ENCODE measurements at places on chromosomes 2 and 18.
A peak's percentile ranks its signal among the peaks of the same experiment; 100 is the strongest.

GRCh38 chr2:107785756-107786155, 40.9 kb upstream of the RGPD4 start:
- no peak for DNase-seq

GRCh38 chr2:100887713-100888495, 68.0 kb downstream of the NPAS2 start:
- DNase-seq: no peak

DNA sequence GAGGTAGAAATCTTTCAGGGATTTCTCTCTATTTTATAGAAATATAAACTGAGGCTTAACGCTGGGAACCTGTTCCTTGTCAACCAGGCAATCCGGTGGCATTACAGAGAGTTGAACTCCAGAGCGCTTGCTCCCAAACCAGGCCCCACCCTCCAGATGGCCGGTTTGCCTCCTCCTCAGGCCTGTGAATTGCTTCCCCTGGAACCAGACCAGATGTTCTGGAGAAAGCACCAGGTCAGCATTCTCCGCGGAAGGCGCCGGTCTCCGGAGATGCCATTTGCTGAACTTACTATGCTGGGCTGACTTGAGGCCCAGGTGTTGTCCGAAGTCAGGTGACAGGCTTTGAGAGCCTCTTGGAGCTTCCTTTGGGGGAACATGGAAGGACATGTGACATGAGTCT, 17.2 kb downstream of the TNP1 start:
- DNase-seq: no peak

- DNase-seq: no peak
Observed at GRCh38 chr18:36195427-36196122, 8.3 kb downstream of the MOCOS start.

DNA sequence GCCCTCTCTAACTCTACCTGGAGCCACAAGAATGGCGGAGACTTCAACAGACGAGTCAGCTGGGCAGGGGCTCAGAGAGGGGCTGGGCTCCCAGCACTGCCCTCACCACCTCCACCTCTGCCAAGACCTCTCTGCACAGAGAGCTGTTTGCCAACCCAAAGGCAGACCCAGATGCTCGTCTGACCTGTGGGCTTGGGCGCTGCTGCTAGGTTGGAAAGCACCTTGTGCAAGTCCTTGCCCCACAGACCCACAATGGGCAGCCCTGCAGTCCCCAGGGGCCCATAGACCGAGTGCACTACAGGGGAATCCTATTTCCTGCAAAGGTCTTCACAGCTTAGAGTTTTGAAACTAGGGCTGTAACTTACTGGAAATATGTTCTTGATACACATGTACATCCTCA, 13.3 kb downstream of the ACKR3 start:
- DNase-seq: no peak

DNA sequence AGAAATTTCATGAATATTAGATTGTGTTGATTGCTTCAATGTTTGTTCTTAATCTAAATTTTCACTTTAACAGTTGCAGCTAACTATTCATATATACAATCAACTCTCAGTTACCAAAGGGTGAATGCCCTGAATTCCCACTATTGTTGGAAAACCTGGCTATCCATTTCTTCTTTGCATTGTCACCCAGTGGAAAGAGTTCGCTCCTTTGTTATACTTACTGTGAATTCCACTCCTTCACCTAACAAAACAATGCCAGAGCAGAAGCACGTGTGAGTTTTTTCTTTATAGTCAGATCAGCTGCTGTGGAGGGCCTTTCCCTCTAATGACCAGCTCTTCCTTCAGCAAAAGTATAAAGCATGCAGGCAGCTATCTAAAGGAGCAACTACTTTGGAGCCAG, 409.2 kb upstream of the NRP2 start:
- no peak for DNase-seq

- no peak for DNase-seq
Observed at GRCh38 chr2:57876313-57876712, 170.3 kb upstream of the VRK2 start.

- DNase-seq: peak; percentile 9
Observed at GRCh38 chr18:26089293-26090129, 902 bp downstream of the SS18 start.

GRCh38 chr2:191656792-191657191, 21.1 kb upstream of the NABP1 start:
- DNase-seq: no peak

DNA sequence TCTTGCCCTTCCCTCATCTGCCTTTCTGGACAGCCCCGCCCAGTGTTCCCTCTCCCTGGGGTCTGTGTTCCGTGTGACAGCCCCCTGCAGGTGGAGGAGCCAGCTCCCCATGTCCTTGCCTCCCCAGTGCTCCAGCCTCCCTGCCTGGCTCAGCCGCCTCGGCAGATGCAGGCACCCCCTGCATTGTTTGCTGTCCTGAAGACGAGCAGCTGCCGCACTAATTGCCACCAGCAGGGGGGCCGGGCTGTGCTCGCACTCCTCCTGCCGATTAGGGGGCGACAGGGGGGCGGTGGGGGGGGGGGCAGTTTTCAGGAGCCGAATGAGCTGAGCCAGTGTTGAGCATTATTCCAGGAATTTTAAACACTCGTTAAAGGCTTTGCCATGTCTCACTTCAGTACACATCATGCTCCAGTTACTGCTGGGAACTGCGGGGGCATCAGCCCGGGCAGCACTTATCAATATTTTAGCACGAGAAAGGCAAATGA, 23.3 kb downstream of the SIX3 start:
- no peak for DNase-seq

DNA sequence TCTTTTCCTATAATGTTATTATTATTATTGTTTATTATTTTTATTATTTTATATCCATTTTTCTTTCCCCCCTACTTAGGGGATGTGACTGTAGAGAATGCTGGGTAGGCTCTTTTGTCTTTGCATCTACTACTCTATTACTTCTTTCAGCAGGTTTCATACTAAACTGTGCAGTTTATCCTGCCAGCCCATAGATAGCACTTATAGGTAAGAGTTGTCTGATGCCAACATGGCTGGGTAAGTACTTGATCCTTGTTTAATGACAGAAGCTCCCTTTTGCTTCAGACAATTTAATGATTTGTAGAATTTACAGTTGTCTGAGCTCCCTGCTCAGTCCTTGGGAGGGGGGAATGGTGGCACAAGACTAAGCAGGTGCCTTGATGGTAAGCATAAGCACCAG, 262.9 kb upstream of the CDH2 start:
- DNase-seq: no peak

GRCh38 chr2:85222792-85223191, 89.6 kb downstream of the TCF7L1 start:
- DNase-seq: no peak

DNA sequence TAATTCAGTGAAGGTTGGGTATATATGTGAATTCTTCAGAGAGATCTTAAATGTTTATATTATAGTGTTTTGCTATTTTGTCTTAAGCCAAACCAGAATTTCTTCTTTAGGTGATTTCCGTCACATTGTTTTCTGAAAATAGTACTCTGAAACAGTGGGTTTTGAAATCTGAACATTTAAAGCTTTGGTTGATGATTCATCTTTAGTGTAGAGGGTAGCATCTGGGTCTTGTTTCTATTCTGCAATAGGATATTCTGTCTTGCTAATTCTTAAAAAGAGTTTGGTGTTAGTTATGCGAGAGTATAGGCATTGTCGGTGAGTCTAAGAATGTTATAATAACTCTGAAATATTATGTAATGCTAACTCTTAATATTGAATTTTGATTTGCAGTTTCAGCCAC, 69.6 kb upstream of the FAM237A start:
- no peak for DNase-seq

DNA sequence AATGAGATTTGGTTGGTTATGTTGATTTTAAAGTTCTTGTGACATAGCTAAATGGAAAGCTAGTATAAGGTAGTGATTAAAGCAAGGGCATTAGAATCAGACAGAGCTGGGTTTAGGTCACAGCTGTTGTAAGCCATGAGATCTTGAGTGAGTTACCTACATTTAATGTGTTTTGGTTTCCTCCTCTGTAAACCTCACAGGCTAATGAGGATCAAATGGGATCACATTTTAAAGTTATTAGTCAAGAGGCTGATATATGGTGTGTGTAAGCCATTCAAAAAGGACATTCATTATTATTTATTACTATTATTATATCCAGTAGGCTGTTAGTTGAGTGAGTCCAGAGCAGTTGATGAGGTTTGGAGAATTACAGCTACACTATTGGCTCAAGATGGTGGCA, 416.2 kb downstream of the IRS1 start:
- DNase-seq: no peak

- DNase-seq: no peak
Observed at GRCh38 chr18:57975805-57976204, 68.2 kb upstream of the NEDD4L start.

- no peak for DNase-seq
Observed at GRCh38 chr2:59790186-59791003, 763.1 kb downstream of the BCL11A start.

DNA sequence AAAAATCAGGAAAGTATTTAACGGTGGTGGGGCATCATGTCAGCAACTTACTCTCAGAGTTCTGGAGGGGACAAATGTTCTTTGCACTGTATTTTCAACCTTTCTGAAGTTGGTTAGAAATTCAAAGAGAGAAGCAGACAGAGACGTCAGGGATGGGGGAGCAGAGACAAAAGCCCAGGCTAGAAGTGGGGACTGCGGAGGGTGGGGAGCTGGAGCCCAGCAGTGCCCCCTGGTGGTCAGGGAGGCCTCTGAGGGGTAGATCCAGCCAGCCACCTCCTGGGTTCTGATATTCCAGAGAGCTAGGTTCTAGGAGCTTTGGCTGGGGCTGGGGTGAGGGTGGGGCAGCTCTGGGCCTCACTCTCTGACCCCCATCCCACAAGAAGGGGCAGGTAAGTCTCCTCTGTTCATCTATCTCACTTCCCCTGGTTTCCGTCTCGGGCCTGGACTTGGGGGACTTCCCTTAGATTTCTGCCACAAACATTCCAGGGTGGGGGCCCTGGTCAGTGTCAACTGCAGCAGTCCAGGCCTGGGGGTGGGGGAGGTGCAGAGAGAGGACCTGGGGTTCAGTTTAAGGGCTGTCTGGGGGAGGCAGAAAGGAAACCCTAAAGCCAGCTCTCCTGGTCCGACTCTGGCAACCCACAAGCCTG, 8.9 kb downstream of the TNS1 start:
- DNase-seq: peak; percentile 60

GRCh38 chr2:72982219-72982618, 64.9 kb downstream of the EMX1 start:
- no peak for DNase-seq

GRCh38 chr18:47771922-47772321, 158.5 kb downstream of the SMAD2 start:
- no peak for DNase-seq

DNA sequence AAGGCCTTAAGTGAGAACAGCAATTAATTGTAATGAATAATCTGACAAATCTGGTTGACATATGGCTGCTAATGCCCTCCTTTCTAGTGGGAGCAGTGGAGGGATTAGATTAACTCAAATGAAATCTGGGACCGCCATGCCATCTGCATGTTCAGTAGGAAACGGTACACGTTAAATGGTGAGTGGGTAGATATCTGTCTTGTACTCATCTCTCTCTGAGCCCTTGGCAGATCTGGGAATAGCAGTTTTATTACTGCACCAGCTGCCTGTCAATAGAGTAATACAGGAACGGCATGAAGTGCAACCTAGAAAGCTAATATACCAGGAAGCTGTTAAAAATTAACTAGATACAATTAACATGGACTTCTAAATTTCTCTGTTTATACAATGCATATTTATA, 258.8 kb downstream of the GPD2 start:
- DNase-seq: no peak

DNA sequence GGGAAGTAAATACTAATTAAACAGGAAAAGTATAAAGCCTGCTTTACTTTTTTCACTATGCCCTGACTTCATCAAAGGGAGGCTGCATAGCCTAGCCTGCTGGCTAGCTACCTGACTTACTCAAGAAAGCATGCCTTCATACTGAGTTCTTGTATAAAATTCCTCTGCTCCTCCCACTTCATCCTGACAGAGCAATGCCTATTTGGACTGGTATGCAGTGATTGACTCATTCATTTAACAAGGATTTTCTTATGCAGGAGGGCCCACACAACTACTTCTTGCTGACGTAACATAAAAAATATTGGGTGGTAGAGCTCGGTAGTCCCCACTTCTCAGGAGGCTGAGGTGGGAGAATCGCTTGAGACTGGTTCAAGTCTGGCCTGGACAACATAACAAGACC, 70.5 kb downstream of the PRPF40A start:
- peak; percentile 75 for DNase-seq

GRCh38 chr2:204453730-204454167, 91.5 kb upstream of the PARD3B start:
- no peak for DNase-seq

GRCh38 chr2:146912536-146912935, 932.3 kb upstream of the ACVR2A start:
- DNase-seq: no peak

DNA sequence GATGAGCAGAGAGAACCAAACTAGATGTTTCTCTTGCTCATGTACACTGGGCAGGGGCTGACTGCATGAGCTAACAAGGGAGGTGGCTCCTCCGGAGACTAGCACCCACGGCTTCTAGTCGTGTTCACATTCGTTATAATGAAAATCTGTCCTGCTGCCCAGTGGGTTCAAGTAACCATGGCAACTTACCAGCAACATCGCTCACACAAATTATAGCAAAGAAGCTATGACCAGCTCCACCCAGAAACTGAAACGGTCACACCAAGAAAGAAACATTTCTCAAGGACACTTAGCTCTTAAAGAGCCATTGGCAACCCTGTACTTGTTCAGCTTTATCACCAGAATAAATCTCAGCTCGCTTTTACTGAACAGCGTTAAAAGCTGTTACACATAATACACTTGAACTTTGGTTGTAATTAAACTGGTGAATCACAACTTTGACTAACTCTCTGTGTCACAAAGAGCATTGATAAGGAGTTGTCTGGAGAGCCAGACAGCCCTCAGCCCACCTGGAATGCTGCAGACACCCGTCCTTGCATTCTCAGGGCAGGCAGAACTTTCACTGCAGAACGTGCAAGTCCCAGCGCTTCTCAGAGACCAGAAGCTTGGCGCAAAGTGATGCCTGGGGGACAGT, 141.2 kb downstream of the PID1 start:
- DNase-seq: no peak

GRCh38 chr2:238669046-238669445, 178.8 kb upstream of the TWIST2 start:
- no peak for DNase-seq

DNA sequence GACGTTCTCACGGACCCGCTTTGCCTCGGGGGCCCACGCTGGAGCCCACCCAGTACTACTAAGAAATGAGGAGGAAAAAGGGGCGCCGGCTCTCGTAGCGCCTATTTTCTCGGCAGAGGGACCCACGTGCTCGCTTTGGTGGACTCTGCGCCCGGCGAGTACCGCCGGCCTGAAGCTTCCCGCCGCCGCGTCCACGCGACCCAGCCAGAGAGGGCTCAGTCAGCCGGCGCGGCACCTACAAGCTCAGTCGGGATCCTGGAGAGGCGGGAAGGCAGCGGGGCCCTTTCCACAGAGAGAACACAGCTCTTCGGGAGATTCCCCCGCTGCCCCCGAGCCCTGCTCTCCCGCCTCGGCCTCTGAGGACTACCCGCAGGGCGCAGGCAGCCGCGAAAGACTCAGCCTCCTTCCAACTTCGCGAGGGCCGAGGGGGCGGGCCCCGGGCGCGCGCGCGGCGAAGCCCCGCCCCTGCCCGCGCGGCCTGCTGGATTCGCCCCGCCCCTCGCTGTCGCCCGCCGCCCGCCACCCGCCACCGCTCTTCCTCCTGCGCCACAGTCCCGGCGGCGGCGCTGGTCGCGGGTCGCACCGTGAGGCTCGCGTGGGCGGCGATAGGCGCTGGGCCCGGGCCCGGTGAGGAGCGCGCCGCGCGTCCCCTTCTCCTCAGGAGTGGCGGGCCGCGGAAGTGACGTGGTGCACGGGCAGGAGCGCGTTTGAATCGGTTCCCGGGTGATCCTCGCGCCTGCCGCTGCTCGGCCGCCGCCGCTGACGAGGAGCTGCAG, at the start of gene SMCHD1:
Gene SMCHD1 (plus strand): TSS at position 549 of the 776 bp plus-strand sequence. CDS start 350 bp downstream, outside the sequence.
- DNase-seq: peak; percentile 61

- no peak for DNase-seq
Observed at GRCh38 chr2:3785890-3786273, 82.5 kb downstream of the DCDC2C start.

Data from HTR-8/SVneo (cell line).